Activated naive CD4-positive, alpha-beta T cell (primary cell): ENCODE measurements at places on chromosomes 12 and 14.

GRCh38 chr12:122873540-122873939 is 22.4 kb downstream of the VPS37B start:
- DNase-seq, result no peak

DNA sequence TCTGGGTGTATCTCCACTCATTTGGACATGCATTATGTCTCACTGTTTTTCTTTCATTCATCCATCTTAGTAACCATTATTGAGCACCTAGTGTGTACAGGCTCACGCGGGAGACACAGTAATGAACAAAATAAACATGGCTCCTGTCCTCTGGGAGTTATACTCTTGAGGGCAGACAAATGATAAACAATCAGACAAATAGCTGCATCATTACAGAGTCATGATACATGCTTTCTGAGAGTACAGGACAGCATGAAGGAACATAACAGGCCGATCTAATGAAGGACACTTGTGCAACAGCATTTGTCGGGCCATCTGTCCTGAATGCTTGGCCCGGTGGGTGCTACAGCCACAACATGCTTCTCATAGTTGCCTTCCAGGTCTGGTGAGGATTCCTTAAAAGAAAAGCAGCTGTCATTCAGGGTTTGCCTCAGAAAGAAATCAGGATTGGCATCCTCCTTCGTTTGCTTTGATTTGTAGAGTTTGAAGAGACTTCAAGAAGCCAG is 77.2 kb upstream of the EGLN3 start:
- no peak for DNase-seq

DNA sequence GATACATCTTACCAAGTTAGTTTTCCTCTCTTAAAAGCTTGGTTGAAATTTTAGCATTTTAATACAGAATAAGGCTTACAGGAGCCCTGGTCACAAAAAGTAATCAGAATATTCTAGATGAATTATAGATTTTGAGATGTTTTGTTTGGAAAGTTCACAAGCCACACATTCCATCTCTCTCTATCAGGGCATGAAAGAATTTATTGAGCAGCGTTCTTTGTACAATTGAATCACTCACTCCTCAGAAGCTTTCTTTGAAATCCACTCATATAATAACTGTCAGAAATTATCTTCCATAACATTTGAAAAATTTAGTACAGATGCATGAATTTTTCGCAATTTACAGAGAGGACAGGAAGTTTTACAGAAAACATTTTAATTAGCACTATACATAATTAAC is 938.6 kb upstream of the MDGA2 start:
- no peak for DNase-seq

DNA sequence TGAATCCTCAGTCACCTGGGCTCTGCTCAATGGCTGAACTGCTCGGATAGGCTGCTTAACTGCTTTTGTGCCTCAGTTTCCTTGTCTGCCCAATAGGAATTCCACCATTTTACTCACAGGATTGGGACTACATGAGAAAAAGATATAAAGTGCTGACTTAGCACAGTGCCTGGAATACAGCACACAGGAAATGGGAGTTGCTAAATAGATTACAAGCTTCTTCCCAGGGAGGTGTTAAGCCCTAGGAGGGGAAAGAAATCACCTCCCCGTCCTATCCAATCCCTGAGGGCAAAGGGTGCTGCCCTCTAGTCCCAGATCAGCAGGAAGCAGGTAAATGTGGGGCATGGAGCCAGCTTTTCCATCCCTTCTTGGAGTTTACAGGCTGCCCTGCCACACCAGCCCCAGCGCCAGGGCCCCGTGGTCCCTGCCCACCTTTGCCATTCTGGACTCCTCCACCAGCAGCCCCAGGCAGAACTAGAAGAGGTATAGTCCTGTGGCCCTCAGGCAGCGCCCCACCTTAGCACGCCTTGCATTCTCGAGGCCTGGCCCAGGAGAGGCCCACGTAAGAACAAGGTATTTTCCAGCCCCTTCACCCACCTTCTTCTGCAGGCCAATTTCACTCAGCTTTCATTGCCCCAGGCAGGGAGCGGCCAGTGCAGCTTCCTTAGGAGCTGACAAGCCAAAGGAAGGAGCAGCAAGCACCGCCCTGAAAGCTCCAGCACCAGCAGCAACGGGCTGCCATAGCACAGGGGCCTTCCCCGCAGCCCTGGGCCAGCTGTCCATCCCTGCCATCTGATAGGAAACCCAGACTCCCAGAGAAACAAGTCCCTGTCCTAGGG is 28.8 kb upstream of the RPLP0 start:
- no peak for DNase-seq

- no peak for DNase-seq
Observed at GRCh38 chr12:40775661-40776060, 83.4 kb downstream of the CNTN1 start.

DNA sequence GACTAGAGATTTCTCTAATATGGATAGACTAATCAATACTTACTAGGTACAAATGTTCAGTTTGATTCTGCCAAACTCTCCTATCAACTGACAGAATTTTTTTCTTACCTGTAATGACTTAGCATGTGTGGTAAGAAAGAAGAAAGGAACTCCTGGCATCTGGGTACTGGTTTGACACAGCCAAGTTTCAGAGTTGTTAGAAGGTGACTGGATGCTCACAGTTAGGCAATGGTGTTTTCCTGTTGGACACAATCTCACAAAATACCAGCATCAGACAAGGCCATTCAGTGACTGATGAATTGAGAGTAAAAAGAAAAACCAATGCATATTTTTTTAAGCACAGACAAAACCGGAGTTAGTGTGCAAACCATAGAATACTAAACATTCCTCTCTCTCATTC is 4.2 kb downstream of the MUCL1 start:
- no peak for DNase-seq

DNA sequence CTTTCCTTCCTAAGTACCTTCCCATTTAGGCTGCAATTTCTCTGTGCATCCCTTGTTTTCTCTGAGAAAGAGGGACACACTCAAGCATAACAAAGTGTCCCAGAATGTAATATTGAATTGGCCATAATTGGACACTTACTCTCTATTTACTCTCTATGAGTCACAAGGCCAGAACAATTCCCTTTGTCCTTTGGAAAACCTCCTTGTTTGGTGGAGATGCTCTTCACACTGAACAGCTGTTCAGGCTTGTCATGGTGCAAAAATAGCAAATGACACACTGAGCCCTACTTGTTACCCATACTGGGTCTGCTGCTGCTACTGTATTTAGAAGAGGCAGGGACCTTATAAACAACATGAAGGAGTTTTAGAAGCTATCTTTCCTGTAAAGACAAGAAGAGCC is 1590.5 kb upstream of the TMEM132C start:
- no peak for DNase-seq

DNA sequence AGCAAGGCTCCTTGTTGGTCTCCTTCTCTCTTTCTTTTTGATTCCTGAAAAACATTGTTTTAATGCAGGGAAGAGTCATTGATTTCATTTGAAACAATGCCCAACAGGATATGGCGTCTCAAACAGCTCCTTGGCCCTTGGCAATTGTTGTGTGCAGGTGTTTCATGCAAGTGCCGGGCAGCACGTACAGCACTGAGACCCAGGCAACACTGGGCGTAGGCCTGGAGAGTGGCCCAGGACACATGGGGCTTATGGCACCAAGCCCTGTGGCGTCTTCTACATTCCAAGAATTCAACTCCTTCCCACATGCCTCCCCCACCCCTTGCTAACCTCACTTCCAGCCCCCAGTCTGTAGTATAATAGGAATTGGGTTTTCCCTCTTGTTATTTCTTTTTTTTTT is 230.4 kb downstream of the SPTSSA start:
- DNase-seq, result no peak

- no peak for DNase-seq
Observed at GRCh38 chr12:127984386-127985055, 282.4 kb upstream of the TMEM132C start.

DNA sequence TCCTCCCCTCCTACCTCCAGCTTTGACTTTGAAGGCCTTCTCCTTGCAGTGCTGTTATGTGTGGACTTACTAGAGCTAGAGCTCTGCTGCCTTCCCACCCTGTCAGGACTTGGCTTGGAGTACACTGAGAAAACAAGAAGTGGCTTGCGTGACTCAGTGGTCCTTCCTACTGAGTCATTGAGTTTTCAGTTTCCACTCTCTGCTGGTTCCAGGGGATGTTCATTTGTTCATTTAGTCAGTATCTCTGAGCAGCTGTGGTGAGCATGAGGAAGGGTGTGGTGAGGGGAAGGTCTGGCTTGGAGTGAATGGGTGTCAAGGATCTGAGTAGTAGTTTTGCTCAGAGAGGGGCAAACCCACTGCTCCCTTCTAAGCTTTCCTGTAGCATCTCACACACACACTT is 17.2 kb upstream of the ELK3 start:
- DNase-seq, result no peak

GRCh38 chr14:68418174-68419118 is 374.4 kb downstream of the ZFP36L1 start:
- DNase-seq, result no peak

DNA sequence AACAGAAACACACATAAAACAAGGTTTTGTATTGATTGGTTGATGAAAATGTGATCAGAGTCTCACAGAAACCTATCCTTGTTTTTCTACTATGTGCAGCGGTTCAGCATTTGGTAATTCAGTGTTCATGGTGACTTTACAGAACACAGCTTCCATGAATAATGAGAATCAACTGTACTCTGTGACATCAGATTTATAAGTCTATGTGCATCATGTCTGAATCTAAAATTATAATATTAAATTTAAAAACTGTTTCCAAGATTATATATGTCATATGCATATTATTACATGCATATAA is 104.3 kb downstream of the SLC16A7 start:
- no peak for DNase-seq

GRCh38 chr12:69527506-69528272 is 57.5 kb downstream of the FRS2 start:
- no peak for DNase-seq

- no peak for DNase-seq
Observed at GRCh38 chr14:105165761-105166485, 2.7 kb downstream of the JAG2 start.

- DNase-seq, result no peak
Observed at GRCh38 chr12:101862245-101862644, 15.1 kb upstream of the DRAM1 start.

- DNase-seq, result no peak
Observed at GRCh38 chr12:124940393-124941169, 26.1 kb upstream of the UBC start.

- no peak for DNase-seq
Observed at GRCh38 chr12:104410786-104411185, 46.0 kb upstream of the CHST11 start.

- no peak for DNase-seq
Observed at GRCh38 chr14:69261761-69262331, 1.9 kb downstream of the GALNT16 start.

DNA sequence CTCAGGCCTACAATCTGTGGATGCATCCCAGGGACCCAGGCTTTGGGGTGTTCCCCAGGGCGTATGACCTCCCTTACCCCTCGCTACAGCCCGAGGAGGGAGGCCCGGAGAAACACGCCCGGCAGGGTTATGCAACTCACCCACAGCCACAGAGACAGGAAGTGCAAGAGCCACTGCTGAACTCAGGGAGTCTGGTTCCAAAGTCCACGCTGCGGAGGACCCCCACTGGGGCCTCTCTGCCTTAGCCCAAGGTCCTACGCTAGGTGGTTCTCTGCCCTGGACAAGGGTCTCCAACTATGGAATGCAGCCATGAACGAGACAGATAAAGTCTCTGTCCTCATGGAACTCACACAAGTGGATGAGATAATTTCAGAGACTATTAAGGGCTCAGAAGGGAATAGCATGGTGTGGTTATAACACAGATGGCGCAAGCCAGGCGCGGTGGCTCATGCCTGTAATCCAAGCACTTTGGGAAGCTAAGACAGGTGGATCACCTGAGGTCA is 11.3 kb downstream of the SCARB1 start:
- no peak for DNase-seq

DNA sequence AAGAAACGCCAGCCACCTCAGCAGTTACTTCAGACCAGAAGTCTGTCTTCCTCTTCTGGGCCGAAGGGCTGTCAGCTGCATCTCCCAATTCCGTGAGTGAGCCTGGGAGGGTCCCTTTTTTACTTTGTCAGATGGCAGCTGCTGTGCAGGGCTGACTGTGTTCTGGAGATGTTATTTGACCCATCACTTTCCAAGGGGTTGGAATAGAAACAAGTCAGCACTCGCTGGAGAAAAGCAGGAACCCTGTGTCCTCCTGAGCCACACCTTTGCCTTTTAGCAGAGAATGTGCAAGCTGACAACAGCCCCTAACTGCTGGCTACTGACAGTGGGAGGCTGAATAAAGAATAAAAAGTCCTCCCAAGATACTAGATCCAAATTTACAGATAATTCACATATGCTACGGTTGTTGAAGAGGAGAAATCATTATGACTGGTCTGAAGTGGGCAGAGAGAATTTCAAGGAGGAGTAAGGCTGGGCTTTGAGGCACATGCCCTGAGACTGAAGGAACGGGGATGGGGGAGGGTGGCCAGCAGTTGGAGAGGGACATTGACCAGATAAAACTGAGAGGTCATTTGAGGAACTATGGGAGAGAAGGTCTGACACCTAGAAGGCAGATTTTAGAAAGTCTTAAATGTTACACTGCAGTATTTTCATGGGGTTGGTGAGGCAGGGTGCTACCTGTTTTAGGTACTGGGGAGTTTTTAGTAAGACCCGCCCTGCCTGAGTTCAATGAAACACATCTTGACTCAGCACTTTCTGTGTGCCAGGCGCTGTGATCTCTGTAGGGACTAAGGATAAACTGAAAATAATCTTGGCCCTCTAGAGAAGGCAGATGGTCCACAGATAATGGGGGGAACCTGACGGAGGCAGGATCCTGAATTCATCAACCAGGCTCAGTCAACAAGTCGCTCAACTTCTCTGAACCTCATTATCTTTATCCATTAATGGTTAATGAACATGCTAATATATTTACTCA is 27.4 kb downstream of the FAM234B start:
- DNase-seq, result no peak

- no peak for DNase-seq
Observed at GRCh38 chr14:92041203-92041602, 1.3 kb upstream of the TRIP11 start.

GRCh38 chr12:122116707-122117535 is 38.4 kb downstream of the MLXIP start:
- DNase-seq, result no peak

GRCh38 chr12:132286912-132287311 is 42.5 kb downstream of the GALNT9 start:
- no peak for DNase-seq

GRCh38 chr12:27969624-27970400 is 2.7 kb downstream of the PTHLH start:
- no peak for DNase-seq

- DNase-seq, result no peak
Observed at GRCh38 chr14:65834812-65835211, 422.3 kb downstream of the FUT8 start.

- no peak for DNase-seq
Observed at GRCh38 chr14:61129168-61129745, 148.2 kb downstream of the SLC38A6 start.

DNA sequence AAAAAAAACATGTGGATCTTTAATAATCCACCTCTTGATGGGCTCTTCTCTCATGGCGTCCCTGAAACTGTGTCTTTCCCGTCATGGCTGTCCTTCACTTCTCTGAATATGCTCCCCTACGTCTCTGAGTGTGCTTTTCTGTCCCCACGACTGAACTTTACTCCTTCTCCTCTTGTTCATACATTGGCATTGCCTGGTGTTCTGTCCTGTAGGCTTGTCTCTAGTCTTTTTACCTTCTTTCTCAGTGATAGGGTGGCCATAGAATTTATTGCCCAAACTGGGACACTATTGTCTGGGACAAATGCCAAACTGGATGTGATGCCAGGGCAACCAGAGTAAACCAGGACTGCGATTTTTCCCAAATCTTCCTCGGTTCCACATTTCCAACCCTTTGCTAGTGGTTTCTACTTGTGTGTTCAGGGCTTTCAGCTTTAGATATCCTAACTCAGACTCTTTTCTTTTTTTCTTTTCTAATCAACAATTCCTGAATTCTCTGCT is 202.2 kb downstream of the ATP23 start:
- no peak for DNase-seq

GRCh38 chr12:92771001-92771400 is 68.2 kb downstream of the PLEKHG7 start:
- no peak for DNase-seq
